ENCODE measurements at places on chromosomes 16 and 17. TPM values are rescaled to one million over a fixed set of nuclear protein-coding genes. Genes with fewer than 3 reads are reported as not detected.

The AIPL1 gene
- not detected for total RNA-seq

The CCL16 gene
- total RNA-seq = not detected

The TPSD1 gene
- total RNA-seq = not detected

The OR4D1 gene
- total RNA-seq = not detected

The CDH5 gene
- total RNA-seq = 0.15 TPM

The SYCE1L gene
- 7.6 TPM for total RNA-seq

The TPPP3 gene
- 7.5 TPM for total RNA-seq

The SPHK1 gene
- total RNA-seq = 55.5 TPM

The DHRS7C gene
- total RNA-seq = not detected

The KRT28 gene
- not detected for total RNA-seq

The SLC2A4 gene
- total RNA-seq = 0.20 TPM

The CACNG5 gene
- total RNA-seq = not detected

The KRTAP4-4 gene
- not detected for total RNA-seq

The MYH8 gene
- not detected for total RNA-seq

The C17orf78 gene
- not detected for total RNA-seq

The NOL3 gene
- total RNA-seq = 75.8 TPM

The JMJD8 gene
- total RNA-seq = 78.9 TPM

The CA4 gene
- total RNA-seq = not detected

The FOXC2 gene
- total RNA-seq = 2.7 TPM

The XYLT1 gene
- 1.4 TPM for total RNA-seq

Measured in A549 treated with ZK216348 at 1 μM for 4 hours (cell line).